Foreskin melanocyte (primary cell): ENCODE measurements at places on chromosomes 2 and 18.
A peak's percentile ranks its signal among the peaks of the same experiment; 100 is the strongest.

GRCh38 chr2:64488050-64488974, 34.4 kb downstream of the LGALSL start:
- peak; percentile 48 for DNase-seq

DNA sequence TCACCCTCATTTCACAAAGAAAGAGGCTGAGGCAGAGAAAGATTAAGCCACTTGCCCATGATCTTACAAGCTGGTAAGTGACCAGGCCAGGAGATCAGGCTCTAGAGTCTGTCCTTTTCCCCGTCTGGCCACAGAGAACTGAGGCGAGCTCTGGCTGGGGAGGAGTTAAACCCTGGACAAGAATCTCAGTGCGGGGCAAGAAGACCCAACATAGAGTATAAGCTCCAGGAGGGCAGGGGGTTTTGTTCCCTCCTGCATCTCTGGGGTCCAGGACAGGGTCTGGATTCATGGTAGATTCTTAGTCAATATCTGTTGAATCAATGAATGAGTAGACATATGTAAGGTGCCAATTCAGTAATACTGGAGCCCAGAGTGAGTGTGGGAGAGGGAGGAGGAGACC, 12.9 kb upstream of the INPP5D start:
- DNase-seq: no peak

GRCh38 chr2:9462886-9463697, 11.3 kb upstream of the IAH1 start:
- no peak for DNase-seq

- no peak for DNase-seq
Measured at GRCh38 chr2:11701751-11702301, 31.8 kb upstream of the NTSR2 start.

DNA sequence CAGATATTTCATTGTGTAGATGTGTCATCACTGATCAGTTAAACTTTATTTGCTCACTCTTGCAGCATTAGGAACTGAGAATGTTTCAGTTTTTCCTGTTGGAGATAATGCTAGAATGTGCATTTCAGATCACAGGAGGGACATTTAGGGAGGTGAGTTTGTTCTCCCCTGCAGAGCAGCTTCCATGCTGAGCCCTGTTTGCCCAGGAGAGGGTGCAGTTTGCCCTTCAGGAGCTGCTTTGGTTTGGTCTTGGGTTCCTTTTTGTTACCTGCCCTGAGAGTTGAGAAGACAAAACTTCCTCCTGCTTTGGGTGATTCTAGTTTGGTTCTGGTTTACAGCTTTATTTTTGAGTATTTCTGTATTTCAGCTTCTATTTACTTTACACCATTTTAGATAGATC, 49.9 kb downstream of the DGKD start:
- no peak for DNase-seq

GRCh38 chr2:2890246-2890645, 487.4 kb downstream of the EIPR1 start:
- DNase-seq: no peak

DNA sequence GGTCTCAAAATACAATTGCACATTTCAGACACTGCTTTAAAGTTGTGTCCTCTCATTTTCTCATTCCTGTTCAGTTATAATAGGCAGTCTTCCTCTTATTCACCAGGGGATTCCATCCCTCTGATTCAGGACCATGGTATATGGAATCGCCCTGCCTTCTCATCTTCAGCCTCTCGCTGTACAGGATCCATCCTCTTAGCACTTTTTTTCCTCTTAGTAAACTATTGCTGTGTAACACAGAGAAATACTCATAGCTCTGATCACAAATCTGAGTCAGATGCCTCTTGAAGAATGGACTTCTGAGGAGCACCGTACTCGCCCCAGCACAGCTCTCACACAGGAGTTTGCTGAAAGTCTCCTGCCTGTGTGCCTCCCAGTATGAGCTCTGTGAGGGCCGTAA, 11.3 kb downstream of the RMP24 start:
- no peak for DNase-seq

GRCh38 chr2:28982381-28982950, 1.4 kb downstream of the TOGARAM2 start:
- no peak for DNase-seq

- DNase-seq: no peak
Measured at GRCh38 chr2:74548900-74549826, 4.6 kb downstream of the LOXL3 start.

DNA sequence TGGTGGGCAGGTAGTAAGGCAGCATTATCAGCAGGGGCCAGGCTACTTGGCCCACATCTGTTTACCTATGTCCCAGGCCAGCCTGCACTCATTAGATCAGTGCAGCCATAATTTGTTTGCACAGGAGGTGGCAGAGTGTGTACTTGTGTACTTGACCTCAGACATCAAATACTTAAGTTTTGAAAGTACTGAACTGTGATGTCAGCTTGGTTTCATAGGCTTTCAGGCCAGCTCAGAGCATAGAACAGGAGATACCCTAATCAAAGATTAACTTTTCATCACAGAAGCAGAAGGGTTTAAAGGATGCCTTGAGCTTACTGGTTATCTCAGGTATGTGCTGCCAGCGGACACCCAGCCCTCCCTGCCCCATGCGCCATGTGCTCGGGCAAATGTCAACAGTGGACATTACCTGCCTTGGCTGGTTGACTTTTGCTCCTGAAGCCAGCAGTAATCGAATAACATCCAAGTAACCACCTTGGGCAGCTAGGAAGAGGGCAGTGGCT, 33.2 kb downstream of the ANKRD29 start:
- no peak for DNase-seq

GRCh38 chr2:201466050-201466675, 14.6 kb downstream of the STRADB start:
- peak; percentile 47 for DNase-seq

DNA sequence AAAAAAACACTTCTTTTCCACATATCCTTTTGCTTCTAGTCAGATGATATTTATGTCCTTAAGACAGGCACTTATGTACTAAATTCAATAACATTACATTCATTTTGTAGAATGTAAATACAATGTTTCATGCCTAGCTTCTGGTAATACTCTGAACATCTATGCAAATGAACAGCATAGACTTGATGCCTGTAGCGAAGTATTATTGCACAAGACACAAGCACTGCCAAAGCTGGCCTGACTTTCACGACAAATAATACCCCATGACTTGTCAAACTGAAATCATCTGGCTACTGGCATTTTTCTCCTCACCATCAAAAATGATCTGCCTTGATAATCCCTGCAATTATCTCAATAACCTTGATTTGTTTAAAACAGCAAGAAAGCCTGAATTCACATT, 101.3 kb downstream of the L3MBTL4 start:
- DNase-seq: no peak

DNA sequence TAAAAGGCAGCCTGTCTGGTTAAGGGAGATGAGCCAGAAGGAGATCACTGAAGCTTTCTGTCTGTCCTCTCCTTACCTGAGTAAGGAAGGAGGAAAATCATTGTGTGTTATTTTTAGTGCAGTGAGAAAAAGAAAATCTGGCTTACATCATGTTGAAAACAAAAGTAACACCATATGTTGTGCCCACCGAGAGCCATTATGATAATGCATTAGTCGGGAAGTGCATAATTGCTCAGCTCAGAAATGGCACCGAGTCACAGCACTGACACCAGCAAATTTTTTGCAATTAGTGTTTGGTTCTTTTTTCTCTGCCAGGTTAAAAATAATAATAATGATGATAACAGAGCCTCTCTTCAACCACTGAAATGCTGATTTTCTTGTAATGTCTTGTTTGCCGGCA, 46.6 kb downstream of the HNMT start:
- no peak for DNase-seq

- DNase-seq: no peak
Measured at GRCh38 chr2:86498468-86499260, 57.5 kb downstream of the KDM3A start.

- no peak for DNase-seq
Measured at GRCh38 chr2:200930947-200931626, 32.4 kb downstream of the ORC2 start.

DNA sequence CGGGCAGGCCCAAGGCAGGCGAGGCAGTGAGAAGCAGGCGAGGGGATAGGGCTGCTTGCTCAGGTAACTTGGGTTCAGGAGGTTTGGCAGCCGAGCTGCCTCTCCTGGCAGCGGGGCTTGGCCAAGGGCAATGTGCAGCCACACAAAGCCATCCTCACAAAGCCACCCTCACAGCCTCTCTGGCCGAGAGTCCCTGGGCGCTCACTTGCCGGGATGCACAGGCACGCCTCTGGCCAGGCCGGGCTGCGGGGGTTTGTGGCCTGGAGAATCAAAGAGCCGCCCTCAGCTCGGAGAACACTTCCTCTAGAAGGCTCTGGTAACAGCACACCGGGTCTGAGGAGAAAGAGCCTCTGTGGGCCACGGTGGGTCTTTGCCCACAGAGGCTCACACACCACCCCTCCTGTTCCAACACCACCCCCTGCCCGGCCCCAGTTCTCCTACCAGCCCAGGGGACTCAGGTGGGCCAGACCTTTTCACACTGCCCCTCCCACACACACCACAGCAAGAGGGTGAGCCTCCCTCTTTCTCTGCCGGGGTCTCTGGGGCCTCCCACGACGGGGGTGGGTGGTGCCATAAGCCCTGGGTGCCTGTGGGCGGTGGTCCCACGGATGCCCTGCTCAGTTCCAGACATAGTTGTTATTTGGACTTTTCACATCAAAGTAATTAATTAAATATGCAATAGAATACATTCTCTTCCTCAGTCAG, 186.9 kb downstream of the ZFP36L2 start:
- DNase-seq: no peak

GRCh38 chr2:96123936-96124335, 7.6 kb upstream of the ADRA2B start:
- no peak for DNase-seq

GRCh38 chr2:230932556-230933511, 7.8 kb upstream of the GPR55 start:
- DNase-seq: no peak

DNA sequence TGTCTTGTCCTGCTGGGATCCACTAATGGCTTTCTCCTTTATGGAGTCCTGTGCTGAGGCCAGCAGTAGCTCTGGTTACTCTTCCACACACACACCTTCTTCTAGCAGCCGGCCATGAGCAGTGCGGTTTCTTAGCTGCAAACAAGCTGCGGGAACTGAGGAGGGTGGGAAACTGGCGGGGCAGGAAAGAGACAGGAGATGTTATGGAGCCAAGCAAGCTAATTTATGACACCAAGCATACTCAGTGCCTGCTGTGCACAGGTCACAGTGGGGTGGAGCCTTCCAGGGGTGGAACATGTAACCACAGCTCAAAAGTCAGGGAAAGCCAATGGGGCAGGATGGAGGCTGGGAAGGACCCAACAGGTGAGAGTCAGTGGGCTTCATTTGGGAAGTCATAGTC, 180.8 kb downstream of the FAM210A start:
- DNase-seq: no peak

DNA sequence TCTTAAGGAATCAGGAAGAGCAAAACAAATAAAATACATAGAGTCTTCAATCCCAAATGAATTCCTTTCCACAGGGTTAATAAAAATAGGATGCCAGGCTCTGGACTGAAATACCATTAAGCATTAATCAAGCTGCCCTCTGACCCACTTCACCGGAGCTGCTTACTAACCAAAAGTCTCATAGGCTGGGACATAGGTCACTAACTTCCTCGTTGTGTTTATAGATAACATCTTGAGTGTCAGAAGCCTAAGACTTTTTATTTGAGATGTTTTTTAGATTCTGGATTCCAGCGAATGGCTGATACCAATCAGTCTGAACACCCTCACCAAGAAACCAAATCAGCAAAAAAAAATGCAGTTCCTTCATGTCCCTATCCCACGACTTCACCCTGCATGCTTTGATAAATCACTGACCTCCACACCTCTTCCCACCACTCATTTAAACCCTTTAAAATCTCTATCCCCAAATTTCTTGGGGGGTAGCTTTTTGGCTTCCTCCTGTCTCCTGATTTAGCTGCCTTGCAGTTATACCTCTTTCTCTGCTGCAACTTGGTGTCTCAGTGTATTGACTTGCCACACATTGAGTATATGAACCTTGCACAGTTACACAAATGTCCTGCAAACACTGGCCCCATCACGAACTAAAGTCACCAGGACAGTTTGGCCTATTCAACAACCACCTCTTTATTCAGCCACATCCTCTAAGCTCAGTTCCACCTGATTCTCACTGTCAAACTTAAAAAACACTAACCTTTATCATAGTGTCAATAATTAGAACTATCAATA, 399.3 kb downstream of the METTL4 start:
- no peak for DNase-seq

GRCh38 chr2:241289053-241289452, 26.4 kb downstream of the HDLBP start:
- DNase-seq: no peak

DNA sequence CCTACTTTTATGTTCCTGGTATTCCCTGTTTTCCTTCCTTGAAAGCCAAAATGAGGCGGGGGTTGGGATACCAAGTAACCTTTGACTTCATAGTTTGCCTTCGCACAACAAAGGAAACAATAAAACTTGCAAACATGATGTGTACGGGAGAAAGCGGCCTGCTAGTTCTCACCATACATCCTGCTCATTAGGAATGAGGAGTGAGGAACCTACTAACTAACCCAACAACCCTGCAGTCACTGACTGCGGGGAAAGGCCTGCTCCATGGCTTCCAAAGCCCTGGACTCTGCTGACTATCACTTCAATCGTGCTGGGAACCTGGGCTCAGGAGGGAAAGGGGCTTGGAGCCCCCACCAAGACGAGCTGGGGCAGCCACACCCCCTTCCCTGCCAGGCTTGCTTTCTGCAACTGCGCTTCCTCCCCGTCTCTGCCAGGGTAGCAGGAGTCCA, 24.2 kb downstream of the RPL31 start:
- DNase-seq: no peak

GRCh38 chr2:42614838-42615237, 46.4 kb downstream of the MTA3 start:
- no peak for DNase-seq

- no peak for DNase-seq
Measured at GRCh38 chr2:3326871-3327270, 50.7 kb downstream of the EIPR1 start.

- no peak for DNase-seq
Measured at GRCh38 chr2:193276988-193277387, 1082.3 kb upstream of the TMEFF2 start.

DNA sequence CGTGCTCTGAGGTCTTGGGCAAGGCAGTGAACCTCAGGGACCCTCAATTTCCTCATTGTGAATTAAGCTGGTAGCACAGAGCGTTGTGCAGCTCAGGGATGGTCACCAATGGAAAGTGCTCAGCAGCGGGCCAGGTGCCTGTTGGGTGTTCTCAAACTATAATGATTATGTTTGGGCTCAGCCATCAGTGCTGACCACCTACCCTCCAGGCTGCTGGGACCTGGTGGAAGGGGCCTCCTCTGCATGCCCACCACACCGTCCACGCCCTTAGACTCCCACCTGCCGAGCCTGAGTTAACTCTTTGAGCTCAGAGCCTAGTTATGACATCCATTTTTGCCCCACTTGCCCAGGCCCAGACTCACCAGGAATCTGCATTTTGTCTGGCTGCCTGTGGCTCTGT, 35.0 kb downstream of the GLI2 start:
- no peak for DNase-seq

GRCh38 chr2:215603440-215603839, 167.6 kb upstream of the FN1 start:
- DNase-seq: no peak

- peak; percentile 96 for DNase-seq
Measured at GRCh38 chr2:170332676-170333402, 154.9 kb downstream of the MYO3B start.

- no peak for DNase-seq
Measured at GRCh38 chr2:63537306-63537705, 51.0 kb downstream of the WDPCP start.

- peak; percentile 6 for DNase-seq
Measured at GRCh38 chr2:240170354-240170735, 29.9 kb upstream of the OTOS start.

- no peak for DNase-seq
Measured at GRCh38 chr2:15971351-15971750, 31.0 kb downstream of the MYCN start.
